Peyer's patch (tissue), 4 donors: ENCODE measurements at places on chromosomes 16 and 17. TPM values are rescaled to one million over a fixed set of nuclear protein-coding genes. Genes with fewer than 3 reads are reported as not detected.

DNA sequence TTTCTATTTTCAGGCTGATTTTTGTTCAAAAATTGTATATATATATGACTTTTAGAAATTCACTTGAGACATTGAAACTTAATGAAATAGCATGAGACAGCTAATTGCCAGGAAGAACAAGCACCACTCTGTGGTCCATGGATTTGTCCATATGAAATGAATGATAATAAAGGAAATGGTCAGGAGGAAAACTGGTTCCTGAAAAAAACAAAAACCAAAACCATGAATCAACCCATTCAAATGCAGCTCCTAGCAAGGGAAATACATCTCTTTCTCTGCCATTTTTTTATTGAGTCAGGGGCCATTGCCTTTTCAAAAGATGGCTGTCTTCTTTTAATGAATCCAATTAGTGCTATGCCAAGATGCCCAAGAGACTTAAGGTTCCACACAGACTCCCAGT, 230.7 kb downstream of the SLC39A11 start:
- DNase-seq: no peak

GRCh38 chr16:89289428-89290395, 72.2 kb downstream of the ZNF778 start:
- peak; percentile 59 for DNase-seq

GRCh38 chr17:57115916-57116315, 30.9 kb downstream of the AKAP1 start:
- DNase-seq: no peak

- DNase-seq: peak; percentile 46
Measured at GRCh38 chr16:22373662-22374310, 633 bp downstream of the CDR2 start.

- no peak for DNase-seq
Measured at GRCh38 chr16:12753203-12754023, 50.3 kb downstream of the CPPED1 start.

DNA sequence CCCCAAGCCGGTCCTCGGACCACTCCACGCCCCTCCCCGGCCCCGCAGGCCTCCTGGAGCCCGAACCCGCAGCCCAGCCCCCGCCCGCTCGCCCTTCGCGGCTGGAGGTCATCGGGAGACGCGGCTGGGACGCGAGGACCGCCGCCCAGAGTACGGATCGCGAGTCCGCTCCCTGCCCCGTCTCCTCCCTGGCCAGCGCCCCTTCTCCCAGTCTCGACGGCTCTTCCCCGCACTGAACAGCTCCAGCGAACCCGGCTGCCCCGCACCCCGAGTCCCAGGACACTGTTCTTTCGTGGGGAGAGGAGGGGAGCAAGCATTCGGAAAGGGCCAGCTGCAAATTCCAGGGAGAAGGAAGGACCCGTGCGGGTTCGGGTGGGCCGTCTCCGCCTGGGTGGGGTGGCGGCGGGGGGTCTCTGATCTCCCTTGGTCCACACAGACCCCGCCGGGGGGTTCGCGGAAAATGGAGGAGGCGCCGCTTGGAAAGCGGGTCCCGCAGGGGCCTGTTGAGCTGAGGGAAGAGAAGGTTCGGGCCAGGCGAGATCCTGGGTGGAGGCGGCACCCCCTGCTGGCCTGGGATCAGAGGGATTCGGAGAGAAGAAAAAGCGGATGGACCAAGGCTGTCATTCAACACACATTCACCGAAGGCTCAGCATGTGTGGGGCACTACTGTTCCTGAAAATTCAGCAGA, 632 bp upstream of the RTN4RL1 start:
- DNase-seq: peak; percentile 81

Gene CTNS
- total RNA-seq: 30.1 TPM

Gene KRTAP3-2
- not detected for total RNA-seq
